Lung (tissue), 17 donors: ENCODE measurements at places on chromosomes 6 and 20. TPM values are rescaled to one million over a fixed set of nuclear protein-coding genes. Genes with fewer than 3 reads are reported as not detected.

DNA sequence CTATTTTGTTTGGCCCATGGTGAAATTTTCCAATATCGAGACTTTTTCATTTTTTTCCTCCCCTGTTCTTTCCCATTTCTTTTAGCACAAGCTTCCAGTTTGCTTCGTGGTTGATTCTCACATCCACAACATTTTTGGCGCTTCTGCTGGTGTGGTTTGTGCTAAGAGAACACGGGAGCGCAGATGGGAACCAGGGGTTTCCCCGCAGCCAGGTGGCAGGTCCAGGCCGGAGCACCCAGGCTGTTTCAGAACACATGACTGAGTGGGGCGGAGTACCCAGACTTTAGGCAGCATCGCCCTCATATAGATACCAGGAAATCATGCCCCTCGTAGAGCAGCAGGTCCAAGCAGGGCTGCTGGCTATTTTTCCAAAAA lies 58.0 kb downstream of the SYTL3 start:
- peak; percentile 17 for DNase-seq

Gene HAO1
- total RNA-seq: not detected

DNA sequence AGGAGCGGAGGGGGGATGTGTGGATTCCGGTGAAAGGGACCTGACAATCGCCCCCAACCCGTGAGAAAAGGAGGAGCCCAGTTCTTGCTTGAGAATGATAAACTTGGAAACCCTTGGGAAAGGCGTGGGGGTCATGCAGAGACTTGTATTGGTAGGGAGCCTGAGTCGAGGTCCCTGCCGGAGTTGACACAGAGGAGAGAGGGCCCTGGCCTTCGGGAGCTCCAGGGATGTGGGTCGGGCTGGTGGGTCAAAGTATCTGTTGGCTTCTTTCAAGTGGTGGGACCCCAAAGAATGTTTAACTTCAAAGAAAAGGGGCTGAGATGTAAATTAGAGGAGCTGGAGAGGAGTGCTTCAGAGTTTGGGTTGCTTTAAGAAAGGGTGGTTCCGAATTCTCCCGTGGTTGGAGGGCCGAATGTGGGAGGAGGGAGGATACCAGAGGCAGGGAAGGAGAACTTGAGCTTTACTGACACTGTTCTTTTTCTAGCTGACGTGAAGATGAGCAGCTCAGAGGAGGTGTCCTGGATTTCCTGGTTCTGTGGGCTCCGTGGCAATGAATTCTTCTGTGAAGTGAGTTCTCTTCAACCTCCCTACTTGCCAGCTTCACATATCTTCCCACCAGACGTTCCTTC lies 571 bp downstream of the CSNK2B start:
- DNase-seq: no peak

Gene CLPSL1
- total RNA-seq: not detected

DNA sequence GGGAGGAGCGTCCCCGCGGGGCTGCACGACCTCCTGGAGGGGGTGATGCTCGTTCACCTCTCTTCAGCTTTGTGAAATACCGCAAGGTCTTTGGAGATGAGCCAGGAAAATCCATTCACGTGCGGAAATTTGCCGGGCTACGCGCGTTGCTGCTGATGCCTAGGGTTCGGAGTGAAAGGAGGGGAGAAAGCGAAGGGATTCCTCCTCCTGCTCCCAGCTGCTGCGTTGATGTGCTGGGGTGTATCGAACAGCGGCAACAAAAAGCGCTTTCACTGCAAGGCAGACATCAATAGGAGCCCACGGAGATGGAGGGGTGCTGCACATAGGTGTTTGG lies 391 bp upstream of the B3GAT2 start:
- DNase-seq: no peak

DNA sequence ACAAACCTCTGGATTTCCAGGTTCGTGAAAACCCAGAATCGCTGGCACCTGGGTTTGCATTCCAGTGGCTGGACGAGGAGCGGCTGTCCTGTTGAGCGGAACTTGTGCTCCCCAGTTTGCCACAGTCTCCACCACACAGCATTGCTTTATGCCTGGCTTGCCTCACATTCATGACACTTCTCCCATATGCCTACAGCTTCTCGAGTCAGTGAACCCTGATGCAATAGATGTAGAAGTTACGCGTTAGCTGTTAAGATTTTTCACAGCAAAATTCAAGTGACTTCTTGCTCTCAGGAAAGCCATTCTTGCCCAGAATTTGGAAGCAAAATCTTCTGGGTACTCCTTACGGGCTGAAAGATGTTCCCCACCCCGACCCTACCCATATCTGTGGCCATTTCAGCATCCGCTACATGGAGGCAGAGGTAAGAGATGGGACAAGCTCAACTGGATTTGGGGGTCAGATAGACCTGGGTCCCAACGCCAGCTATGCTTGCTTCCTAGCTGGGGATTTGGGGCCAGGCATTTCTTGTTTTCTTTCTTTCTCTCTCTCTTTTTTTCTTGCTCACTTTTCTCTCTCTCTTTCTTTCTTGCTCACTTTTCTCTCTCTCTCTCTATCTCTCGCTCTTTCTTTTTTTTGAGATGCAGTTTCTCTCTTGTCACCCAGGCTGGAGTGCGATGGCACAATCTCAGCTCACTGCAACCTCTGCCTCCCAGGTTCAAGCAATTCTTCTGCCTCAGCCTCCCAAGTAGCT lies 12.4 kb upstream of the GDAP1L1 start:
- DNase-seq: no peak

Gene ACTL10
- 0.26 TPM for total RNA-seq

Gene RFX6
- 1.5 TPM for total RNA-seq

GRCh38 chr6:159594106-159594749 lies 98.8 kb downstream of the SOD2 start:
- no peak for DNase-seq

DNA sequence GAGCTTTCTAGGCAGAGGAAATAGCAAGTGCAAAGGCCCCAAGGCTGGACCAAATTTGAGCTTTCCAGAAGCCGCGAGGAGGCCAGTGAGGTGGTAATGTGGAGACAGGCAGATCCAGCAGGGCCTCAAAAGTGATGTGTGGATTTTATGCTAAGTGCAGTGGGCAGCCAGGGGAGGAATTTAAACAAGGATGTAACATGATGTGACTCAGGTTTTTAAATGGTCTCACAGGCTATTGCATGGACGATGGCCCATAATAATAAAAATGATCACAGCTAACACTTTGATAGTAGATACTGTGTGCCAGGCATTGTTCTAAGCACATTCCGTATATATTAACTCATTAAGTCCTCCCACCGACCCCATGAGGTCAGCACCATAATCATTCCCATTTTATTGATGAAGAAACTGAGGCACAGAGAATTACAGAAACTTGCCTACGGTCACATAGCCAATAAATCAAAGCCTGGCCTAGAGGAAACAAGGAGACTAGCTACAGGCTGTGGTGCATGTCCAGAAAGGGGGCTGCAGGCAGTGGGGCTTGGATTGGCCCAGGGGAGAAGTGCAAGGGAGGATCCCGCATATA lies 18.0 kb upstream of the PREX1 start:
- DNase-seq: no peak

GRCh38 chr20:4689220-4689619 lies 32.5 kb upstream of the PRND start:
- no peak for DNase-seq

Gene RBCK1
- total RNA-seq: 58.3 TPM

GRCh38 chr6:12414096-12414675 lies 124.0 kb downstream of the EDN1 start:
- no peak for DNase-seq

DNA sequence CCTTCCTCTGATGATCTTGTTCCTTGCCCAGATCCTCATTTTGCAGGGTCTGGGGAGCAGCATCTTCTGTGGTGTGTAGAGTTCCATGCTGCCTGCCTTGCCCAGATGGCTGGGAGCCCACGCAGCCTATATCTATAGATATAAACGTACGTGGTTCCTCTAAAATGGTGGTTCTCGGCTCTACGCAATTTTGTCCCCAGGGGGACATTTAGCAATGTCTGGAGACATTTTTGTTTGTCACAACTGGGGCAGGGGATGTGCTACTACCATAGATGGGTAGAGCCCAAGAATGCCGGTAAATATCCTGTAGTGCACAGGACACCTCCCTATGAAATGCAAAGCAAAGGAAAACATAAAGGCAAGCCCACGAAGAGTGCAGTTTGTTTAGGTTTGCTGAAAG lies 98.4 kb upstream of the SPACA1 start:
- DNase-seq: no peak
